ENCODE measurements at places on chromosomes 16 and 17.

- no peak for DNase-seq
Observed at GRCh38 chr16:19991614-19992013, 82.1 kb downstream of the GPR139 start.

- no peak for DNase-seq
Observed at GRCh38 chr16:19948186-19949104, 63.8 kb upstream of the GPRC5B start.

- DNase-seq: no peak
Observed at GRCh38 chr17:44832805-44833204, 2.7 kb upstream of the GJC1 start.

DNA sequence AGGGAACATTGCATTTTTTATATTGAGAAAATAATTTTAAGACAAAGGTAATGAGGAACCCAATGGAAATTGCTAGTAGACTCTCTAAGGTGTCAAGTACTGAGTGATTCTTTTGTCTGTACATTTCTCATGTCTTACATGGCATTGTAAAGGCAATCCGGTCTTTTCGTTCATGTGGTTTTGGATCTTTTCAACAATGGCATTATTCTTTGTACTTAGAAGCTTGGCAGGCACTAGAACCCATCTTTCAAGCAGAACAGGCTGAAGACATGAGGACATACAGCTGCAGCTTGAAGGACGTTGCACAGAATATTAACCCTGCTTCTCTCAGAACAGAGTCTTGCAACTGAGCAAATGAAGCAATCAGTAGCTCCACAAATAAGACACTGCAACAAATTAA, 231.5 kb upstream of the ZFHX3 start:
- DNase-seq: no peak

GRCh38 chr17:50892101-50892776, 26.1 kb upstream of the TOB1 start:
- no peak for DNase-seq

GRCh38 chr17:13353590-13353989, 248.1 kb downstream of the HS3ST3A1 start:
- no peak for DNase-seq

DNA sequence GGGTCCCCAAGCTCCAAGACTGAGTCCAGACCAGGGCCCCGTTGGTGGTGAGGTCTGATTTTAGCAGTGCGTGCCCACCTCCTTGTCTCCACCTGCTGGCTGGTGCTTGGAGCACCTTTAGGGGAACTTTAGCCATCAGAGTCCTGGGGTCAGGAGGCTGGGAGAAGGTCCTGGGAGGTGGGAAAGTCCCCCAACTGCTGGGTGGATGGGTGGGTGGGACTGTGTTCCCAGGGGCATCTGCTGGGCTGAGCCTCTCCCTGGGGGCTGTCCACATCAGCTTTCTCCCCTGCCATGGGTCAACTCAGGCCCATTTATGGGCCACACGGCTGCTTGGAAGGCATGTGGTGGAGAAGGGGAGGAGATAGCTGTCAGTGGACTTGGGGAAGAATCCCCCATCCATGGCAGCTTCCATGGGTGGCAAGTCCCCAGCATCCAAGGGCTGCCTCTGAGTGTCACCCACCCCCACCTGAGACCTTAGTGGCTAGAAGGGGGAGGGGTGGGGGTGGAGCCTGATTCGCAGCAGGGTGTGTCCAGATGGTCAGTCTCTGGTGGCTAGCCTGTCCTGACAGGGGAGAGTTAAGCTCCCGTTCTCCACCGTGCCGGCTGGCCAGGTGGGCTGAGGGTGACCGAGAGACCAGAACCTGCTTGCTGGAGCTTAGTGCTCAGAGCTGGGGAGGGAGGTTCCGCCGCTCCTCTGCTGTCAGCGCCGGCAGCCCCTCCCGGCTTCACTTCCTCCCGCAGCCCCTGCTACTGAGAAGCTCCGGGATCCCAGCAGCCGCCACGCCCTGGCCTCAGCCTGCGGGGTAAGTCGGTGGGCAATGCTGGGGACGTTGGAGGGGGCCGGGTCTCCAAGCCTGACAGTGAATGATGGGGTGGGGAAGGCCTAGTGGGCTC, at the start of gene TRPV2:
TRPV2 (plus strand) TSS at position 541 of the 894 bp plus-strand sequence. CDS start 2,098 bp downstream, outside the sequence.
- no peak for DNase-seq

GRCh38 chr17:17533901-17534441, 37.8 kb upstream of the RASD1 start:
- DNase-seq: peak; percentile 93

- DNase-seq: no peak
Observed at GRCh38 chr16:9778849-9779248, 403.4 kb downstream of the GRIN2A start.

GRCh38 chr16:25546791-25547190, 145.0 kb upstream of the HS3ST4 start:
- DNase-seq: no peak

DNA sequence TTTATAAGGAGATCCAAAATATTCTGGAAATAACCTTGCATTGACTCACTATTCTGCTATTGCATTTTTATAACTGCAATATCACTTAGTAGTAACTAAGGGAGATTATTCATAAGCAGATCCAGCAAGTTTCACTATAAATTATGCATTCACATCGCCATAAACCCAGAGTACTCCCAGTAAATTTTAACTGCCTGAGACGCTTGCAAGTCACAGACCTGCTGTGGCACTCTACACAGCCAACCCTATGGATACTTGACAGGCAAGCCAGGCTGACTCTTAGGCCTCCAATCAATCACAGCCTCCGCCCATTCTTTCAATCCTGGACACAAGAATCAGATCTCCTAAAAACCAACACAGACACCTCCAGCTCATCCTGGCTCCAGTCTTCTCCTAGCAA, 28.2 kb downstream of the USP31 start:
- DNase-seq: no peak

DNA sequence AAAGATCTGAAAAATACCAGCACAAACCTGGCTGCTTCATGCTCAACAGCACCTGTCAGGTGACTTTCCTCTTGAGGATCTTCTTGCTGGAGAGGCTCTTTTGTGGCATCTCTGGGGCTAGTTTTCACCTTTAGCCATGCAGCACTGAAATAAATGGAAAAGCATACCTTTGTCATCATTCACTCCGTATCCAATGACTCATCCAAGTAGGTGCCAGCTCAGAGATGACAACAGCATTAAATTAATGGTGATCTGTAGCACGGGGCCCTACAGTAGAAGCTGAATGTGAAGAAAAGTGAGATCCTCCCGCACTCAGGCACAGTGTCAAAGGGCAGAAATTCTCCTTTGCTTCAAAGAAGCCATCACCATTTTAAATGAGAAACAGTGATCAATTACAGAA, 32.2 kb downstream of the KIAA0753 start:
- no peak for DNase-seq

- DNase-seq: no peak
Observed at GRCh38 chr16:19963301-19963700, 78.7 kb upstream of the GPRC5B start.

GRCh38 chr17:33925649-33926048, 329.4 kb upstream of the CCL2 start:
- no peak for DNase-seq

GRCh38 chr16:83957296-83957855, 4.3 kb downstream of the OSGIN1 start:
- DNase-seq: no peak

Data from NCI-H748 treated with DMSO at 0.1 percent for 48 hours (cell line).